ENCODE measurements at places on chromosomes 12 and 14. TPM values are rescaled to one million over a fixed set of nuclear protein-coding genes. Genes with fewer than 3 reads are reported as not detected.

The TAS2R7 gene
- total RNA-seq = not detected

The KRT8 gene
- total RNA-seq = 8.8 TPM

The MRPL42 gene
- 111 TPM for total RNA-seq

The AQP5 gene
- 0.07 TPM for total RNA-seq

The OR4E2 gene
- not detected for total RNA-seq
